ENCODE measurements at places on chromosomes 5 and 9.

DNA sequence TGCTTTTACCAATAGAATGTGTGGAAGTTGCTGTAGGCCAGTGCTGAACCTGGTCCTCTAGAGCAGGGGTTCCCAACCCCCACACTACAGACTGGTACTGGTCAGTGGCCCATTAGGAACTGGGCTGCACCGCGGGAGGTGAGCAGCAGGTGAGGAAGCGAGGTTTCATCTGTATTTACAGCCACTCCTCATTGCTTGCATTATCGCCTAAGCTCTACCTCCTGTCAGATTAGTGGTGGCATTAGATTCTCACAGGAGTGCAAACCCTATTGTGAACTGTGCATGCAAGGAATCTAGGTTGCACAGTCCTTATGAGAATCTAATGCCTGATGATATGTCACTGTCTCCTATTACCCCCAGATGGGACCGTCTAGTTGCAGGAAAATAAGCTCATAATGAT lies 6.1 kb upstream of the CCDC152 start:
- no peak for DNase-seq

DNA sequence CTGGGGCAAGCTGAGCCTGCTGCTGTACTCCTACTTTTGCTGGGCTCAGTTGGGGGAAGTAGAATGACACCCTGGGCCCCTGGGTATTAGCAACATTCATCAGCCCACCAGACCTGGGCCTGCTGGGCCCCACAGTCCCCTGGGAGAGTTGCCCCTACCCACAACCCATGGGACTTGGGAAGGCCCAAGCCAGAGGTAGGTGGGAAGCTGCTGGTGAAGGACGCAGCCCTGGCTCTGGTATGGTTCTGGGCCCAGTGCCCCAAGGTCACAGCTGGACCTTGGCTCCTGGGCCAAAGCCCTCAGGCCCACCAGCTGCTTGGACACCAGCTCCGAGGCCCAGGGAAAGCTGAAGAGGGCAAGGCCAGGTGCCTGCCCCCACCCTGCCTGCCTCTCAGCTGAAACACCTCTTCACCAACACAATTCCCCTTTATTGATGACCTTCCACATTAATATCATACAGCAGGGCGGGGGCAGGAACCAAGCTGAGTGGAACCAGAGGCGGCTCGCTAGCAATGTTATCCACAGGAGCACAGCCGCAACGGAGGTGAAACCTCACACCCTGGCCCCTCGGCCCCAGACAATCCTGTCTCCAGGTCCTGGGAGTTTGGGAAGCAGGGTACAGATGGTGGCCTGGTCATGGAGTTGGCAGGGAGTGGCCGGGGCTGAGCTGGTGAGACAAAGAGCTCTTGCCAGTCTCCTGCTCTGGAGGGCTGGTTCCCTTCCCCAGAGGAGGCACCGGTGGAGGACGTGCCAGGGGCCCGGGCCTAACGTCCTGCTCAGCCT lies 13.7 kb downstream of the DOLPP1 start:
- no peak for DNase-seq

GRCh38 chr5:110478895-110479294 lies 247.6 kb downstream of the TMEM232 start:
- peak; percentile 83 for DNase-seq

DNA sequence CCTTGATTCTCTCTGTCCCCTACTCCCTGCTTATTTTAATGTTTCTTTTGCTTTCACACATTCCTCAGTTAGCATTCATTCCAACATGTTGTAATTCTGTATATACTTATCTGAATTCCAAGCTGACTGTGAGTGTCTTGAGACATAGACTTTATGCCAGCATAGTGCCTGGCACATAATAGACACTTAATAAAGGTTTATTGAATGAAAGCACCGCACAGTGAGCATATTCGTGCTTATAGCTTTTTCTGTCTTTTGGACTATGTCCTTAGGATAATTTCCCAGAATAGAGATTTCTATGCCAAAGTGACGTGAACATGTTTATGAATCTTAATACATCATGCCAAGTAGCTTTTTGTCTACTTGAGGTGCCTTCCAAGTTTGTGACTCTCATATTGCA lies 174.6 kb downstream of the CD180 start:
- no peak for DNase-seq

All from RPMI7951 (cell line).